ENCODE measurements at places on chromosomes 2 and 18. TPM values are rescaled to one million over a fixed set of nuclear protein-coding genes. Genes with fewer than 3 reads are reported as not detected.

EPB41L5 gene
- polyA plus RNA-seq, result 2.8 TPM

SLC30A3 gene
- not detected for polyA plus RNA-seq

ACOXL gene
- polyA plus RNA-seq, result not detected

TCF4 gene
- 30.8 TPM for polyA plus RNA-seq

CXCR1 gene
- not detected for polyA plus RNA-seq

ALPG gene
- polyA plus RNA-seq, result not detected
